ENCODE measurements at places on chromosomes 12 and 14. TPM values are rescaled to one million over a fixed set of nuclear protein-coding genes. Genes with fewer than 3 reads are reported as not detected.

GRCh38 chr12:87866578-87867292 is 162.5 kb downstream of the C12orf50 start:
- DNase-seq, result no peak

- DNase-seq, result no peak
These were observed 22.3 kb upstream of the PRKAB1 start for GRCh38 chr12:119645535-119646059.

- DNase-seq, result no peak
These were observed 153.7 kb downstream of the PRKD1 start for GRCh38 chr14:29773990-29774389.

- no peak for DNase-seq
These were observed 56.7 kb downstream of the RGS6 start for GRCh38 chr14:71988939-71989338.

DNA sequence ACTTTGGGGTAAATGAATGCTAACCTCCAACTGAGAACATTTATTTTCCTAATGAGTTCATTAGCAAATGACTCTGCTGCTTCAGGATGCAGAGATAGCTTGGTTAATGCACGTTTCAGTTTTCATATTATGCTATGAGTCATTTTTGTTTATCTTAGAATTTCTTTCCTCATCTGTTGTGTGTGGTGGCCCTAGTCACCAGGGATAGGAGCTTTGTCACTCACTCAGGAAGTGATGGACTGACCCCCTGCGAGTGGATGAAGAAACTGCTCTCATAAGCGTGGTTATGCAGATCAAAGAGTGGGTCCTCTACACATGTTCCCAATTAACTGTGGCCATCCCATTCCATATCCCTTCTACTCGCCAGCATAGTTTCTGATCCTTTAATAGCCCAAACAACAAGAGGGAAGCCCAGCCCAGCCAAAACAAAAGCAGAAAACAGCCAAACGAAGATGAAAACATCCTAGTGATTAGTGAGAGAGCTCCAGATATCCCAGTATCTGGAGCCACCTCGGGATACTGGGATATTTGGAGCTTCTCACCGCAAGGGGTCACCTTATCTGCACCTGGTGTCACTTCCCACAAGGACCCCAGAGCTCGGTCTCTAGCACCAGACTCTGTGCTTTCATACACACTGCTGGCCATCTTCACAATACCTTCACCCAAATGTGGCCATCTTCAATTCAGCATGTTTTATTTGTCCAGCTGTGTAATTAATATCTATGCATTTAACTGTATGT is 8.6 kb downstream of the TC2N start:
- no peak for DNase-seq

- no peak for DNase-seq
These were observed 288.3 kb upstream of the PPFIA2 start for GRCh38 chr12:82047446-82047845.

- no peak for DNase-seq
These were observed 36.6 kb downstream of the RCOR1 start for GRCh38 chr14:102629011-102629444.

DNA sequence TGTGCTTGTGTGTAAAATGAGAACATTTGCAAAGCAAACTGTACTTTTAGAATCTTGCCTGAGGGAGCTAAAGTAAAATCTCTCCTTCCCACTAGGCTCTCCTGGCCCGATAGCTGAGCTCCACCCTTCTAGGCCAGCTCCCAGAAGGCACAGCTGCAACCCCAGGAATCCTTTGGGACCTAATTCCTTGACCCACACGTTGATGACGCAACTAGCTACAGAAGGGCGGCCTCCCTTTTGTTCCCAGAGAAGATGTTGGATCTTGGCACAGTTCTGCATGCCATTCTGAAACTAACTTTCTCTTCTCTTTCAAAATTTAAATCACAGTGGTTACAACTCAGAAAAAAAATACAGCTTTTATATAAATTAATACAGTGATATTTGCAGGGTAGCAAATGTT is 268.1 kb downstream of the EGLN3 start:
- no peak for DNase-seq

DNA sequence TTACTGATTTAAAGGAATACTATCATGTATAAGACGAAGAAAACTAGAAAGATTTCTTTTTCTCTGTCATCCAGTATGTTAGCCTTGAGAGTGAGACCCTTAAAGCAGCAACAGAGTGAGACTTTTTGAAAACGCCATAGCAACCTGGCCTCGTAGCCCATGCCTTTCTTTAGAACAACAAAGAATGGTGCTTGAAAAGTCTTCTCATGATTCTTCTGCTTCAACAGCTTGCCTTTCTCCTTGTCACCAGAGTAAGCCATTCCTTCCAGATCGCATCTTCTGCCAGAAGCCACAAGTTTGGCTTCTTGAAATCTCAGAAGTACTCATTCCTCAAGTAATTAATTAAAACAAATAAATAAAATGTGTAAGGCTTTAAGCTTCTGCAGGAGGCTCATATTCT is 109.3 kb downstream of the PDE3A start:
- DNase-seq, result no peak

- DNase-seq, result no peak
These were observed 619.8 kb upstream of the TBX3 start for GRCh38 chr12:115303723-115304309.

- DNase-seq, result no peak
These were observed 82.9 kb upstream of the CLMN start for GRCh38 chr14:95402578-95402977.

The SPPL3 gene
- total RNA-seq, result 17.5 TPM

The SLC6A13 gene
- total RNA-seq, result 91.6 TPM

The PSMB5 gene
- 59.9 TPM for total RNA-seq

The PTGER2 gene
- 0.33 TPM for total RNA-seq

The RNASE7 gene
- total RNA-seq, result 0.13 TPM

The INHBC gene
- total RNA-seq, result 51.9 TPM
